T-cell (primary cell): ENCODE measurements at places on chromosomes 16 and 17. TPM values are rescaled to one million over a fixed set of nuclear protein-coding genes. Genes with fewer than 3 reads are reported as not detected.

CALB2 gene
- not detected for total RNA-seq

CLDN9 gene
- total RNA-seq = not detected

C1QTNF8 gene
- total RNA-seq = not detected

TBX6 gene
- 2.0 TPM for total RNA-seq

TOX3 gene
- total RNA-seq = not detected

ARHGAP27 gene
- 66.4 TPM for total RNA-seq

XAF1 gene
- 72.5 TPM for total RNA-seq

VTN gene
- total RNA-seq = 0.54 TPM

AIPL1 gene
- total RNA-seq = not detected

MAP2K6 gene
- total RNA-seq = 10.5 TPM

CD300H gene
- total RNA-seq = not detected

PRSS27 gene
- 2.0 TPM for total RNA-seq

DYNLRB2 gene
- total RNA-seq = not detected

SLC5A11 gene
- 0.73 TPM for total RNA-seq

CCL2 gene
- 0.38 TPM for total RNA-seq

SLC6A2 gene
- total RNA-seq = not detected

CACNG5 gene
- not detected for total RNA-seq

NPIPB9 gene
- 4.5 TPM for total RNA-seq

CCL4L2 gene
- total RNA-seq = 1.1 TPM

CHST5 gene
- total RNA-seq = not detected

HBA2 gene
- not detected for total RNA-seq

C17orf113 gene
- 0.62 TPM for total RNA-seq

TEKT1 gene
- not detected for total RNA-seq

KRTAP17-1 gene
- total RNA-seq = not detected

ABAT gene
- total RNA-seq = 9.4 TPM

MAPT gene
- 1.8 TPM for total RNA-seq

MRC2 gene
- 5.2 TPM for total RNA-seq

TEX14 gene
- total RNA-seq = 0.66 TPM

TSPAN10 gene
- total RNA-seq = 0.61 TPM

MT1H gene
- 1.4 TPM for total RNA-seq

MYH11 gene
- total RNA-seq = not detected

FZD2 gene
- not detected for total RNA-seq

METTL9 gene
- total RNA-seq = 83.4 TPM

CDRT15 gene
- total RNA-seq = not detected

USP43 gene
- 0.16 TPM for total RNA-seq

TNFRSF17 gene
- total RNA-seq = 1.4 TPM

ABCC6 gene
- not detected for total RNA-seq

C16orf92 gene
- not detected for total RNA-seq

HCRT gene
- total RNA-seq = not detected

APOBR gene
- 10.3 TPM for total RNA-seq

ZSCAN10 gene
- 0.19 TPM for total RNA-seq

PRSS21 gene
- 3.3 TPM for total RNA-seq

QPRT gene
- total RNA-seq = 1.5 TPM

CA5A gene
- not detected for total RNA-seq

WNT3 gene
- 0.09 TPM for total RNA-seq

GPR139 gene
- not detected for total RNA-seq

LGALS9 gene
- total RNA-seq = 25.0 TPM

PLXDC1 gene
- 13.9 TPM for total RNA-seq

DHX38 gene
- 116 TPM for total RNA-seq
